CD4-positive, CD25-positive, alpha-beta regulatory T cell (primary cell): ENCODE measurements at places on chromosomes 6 and 20. TPM values are rescaled to one million over a fixed set of nuclear protein-coding genes. Genes with fewer than 3 reads are reported as not detected.
A peak's percentile ranks its signal among the peaks of the same experiment; 100 is the strongest.

TRIM15 gene
- not detected for total RNA-seq

CPXM1 gene
- total RNA-seq: 1.2 TPM

SMIM26 gene
- total RNA-seq: 46.0 TPM

NKX2-4 gene
- total RNA-seq: not detected

PRPF6 gene
- 61.8 TPM for total RNA-seq

TCF15 gene
- total RNA-seq: not detected

ENPP3 gene
- total RNA-seq: 0.32 TPM

DDX43 gene
- 1.4 TPM for total RNA-seq

PRDM13 gene
- not detected for total RNA-seq

- no peak for DNase-seq
- no peaks in the 10 kb centered on the region for H3K4me1 ChIP-seq
- no peaks in the 10 kb centered on the region for H3K36me3 ChIP-seq
- no peak overlapping the region for H3K27ac ChIP-seq
- H3K4me3 ChIP-seq: no peak overlapping the region
Measured at GRCh38 chr6:116447052-116447451, 14.1 kb upstream of the CALHM6 start.

GRCh38 chr6:154848580-154848979, 115.4 kb downstream of the SCAF8 start:
- H3K36me3 ChIP-seq: no peaks in the 10 kb centered on the region
- H3K27me3 ChIP-seq: no peaks in the 10 kb centered on the region
- H3K4me1 ChIP-seq: no peaks in the 10 kb centered on the region
- DNase-seq: no peak

DNA sequence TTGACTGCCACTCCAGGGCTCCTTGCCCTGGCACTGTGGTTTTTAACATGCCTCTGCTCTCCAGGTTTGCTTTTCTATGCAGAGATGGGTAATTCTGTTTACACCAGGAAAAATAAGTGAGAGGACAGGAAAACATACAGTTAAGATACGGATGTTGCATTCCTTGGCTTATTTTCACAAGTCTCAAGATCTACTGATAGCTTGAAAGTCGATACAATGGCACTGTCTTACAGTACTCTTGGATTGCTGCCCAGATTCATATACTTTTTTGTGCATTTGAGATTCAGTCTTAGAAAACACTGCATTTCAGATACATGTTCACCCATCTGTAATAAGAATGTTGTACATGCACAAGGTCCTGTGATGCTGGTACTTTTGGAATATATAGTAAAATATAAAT, 159.6 kb upstream of the FLRT3 start:
- H3K4me1 ChIP-seq: no peaks in the 10 kb centered on the region
- no peak overlapping the region for H3K27ac ChIP-seq
- DNase-seq: no peak

- no peaks in the 10 kb centered on the region for H3K36me3 ChIP-seq
- no peak overlapping the region for H3K27ac ChIP-seq
- no peaks in the 10 kb centered on the region for H3K4me1 ChIP-seq
- no peak overlapping the region for H3K4me3 ChIP-seq
- DNase-seq: no peak
Measured at GRCh38 chr6:79117752-79118151, 39.7 kb upstream of the PHIP start.

DNA sequence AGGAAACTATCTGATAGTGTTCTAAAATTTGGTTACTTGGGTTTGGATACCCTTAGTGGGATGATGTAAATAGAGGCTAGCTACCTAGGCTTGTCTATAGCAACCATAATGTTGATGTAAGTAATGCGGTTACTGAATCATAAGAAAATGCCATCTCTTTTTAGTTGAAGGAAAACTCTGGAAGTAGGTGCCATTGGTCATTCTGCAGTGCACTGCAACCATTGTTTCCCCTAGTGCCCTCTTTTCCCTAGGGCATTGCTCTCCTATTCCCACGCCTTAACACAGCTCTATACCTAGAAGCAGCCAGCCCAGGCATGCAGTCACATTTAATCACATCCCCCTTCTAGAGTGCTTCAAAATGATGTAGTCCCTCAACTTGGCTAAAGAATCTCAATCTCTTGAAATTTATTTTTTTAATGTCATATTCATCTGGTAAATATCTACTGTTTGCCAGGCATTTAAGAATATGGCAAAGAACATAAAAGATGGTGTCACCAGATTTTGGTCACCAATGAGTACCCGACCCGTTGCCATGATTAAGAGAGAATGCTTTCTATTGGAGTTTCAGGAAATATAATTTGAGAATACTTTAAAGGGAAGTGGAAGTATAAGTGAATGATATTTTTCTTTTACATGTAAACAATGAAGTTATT, 10.4 kb downstream of the LOC128125822 start:
- H3K4me3 ChIP-seq: no peak overlapping the region
- no peak overlapping the region for H3K27ac ChIP-seq
- no peaks in the 10 kb centered on the region for H3K27me3 ChIP-seq

DNA sequence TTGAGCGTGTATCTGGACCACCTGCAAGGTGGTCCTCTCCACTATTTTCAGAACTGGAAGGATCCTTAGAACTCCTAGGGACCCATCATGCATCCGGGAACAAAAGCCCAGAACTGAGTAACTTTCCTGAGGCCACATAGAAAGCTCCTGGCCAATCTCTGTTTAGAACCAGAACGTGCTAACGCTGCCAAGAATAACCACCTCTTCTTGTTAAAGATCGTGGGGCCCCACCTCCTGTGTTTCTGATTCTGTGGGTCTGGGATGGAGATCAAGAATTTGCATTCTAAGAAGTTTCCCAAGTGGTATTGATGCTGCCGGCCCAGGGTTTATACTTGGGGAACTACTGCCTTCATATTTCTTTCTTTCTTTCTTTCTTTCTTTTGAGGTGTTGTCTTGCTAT, 13.3 kb downstream of the CD40 start:
- H3K4me3 ChIP-seq: no peak overlapping the region
- H3K4me1 ChIP-seq: no peaks in the 10 kb centered on the region
- no peak for DNase-seq
- H3K36me3 ChIP-seq: no peaks in the 10 kb centered on the region

DNA sequence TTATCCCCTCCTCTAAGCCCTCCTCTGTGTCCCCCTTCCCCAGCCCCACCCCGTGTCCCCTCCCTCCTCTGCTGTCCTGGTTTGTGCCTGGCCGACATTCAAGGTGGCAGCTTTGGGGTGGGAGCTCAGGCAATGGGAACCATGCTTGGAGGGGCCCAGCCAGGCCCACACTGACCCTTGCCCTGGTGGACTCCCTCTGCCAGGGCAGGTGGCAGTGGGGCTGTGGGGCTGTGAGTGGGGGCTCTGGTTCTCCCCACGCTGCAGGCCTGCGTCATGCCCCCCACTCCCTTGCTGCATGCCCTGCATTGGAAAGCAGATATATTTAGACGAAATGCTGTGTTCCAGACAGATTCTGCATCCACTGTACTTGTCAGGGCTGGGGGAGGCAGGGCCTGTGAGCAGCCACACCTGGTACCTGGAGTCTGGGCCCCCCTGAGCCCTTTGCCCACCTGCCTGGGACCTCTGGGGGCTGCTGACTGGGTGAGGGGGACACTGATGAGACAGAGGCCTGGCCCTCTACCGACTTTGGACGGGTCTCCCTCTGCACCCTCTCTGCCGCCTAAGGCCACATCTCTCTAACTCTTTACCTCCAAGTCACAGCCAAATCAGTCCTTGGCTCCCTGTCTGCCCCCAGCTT, 14.2 kb downstream of the DLGAP4 start:
- H3K4me1 ChIP-seq: no peaks in the 10 kb centered on the region
- H3K27me3 ChIP-seq: no peaks in the 10 kb centered on the region
- no peak overlapping the region for H3K27ac ChIP-seq
- DNase-seq: no peak

- no peaks in the 10 kb centered on the region for H3K4me1 ChIP-seq
- no peak overlapping the region for H3K27ac ChIP-seq
- no peaks in the 10 kb centered on the region for H3K36me3 ChIP-seq
- no peak overlapping the region for H3K4me3 ChIP-seq
- H3K27me3 ChIP-seq: no peaks in the 10 kb centered on the region
- DNase-seq: no peak
Measured at GRCh38 chr6:146345598-146345997, 198.0 kb upstream of the RAB32 start.

DNA sequence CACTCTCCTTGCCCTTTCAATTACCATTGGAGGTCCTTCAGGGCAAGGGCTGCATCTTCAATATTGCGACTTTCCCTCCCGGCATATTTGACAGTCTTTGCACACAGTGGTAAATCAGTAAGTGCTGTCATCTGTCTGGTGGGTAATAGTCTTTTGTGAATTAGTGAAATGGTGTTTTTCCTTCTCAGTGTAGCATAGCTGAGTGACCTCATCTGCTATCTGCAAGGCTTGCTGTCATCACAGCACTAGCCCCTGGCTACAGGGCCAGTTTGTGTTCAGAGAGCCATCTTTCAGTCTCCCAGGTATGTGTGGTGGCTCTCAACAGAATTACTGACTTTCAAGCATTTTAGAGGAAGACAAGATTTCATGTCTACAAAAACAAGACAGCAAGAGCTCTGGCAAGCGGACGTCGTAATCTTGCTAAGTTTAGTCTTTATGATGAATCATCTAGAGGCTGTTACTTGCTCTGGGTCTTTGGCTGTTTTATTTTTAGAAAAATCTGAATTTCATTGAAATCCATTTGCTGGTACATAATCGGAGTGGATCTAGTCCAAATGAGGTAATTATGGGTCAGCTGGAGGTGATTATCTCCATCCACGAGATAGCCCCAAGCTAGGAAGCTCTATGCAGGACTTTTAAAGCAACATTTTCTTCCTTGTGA, 528.9 kb downstream of the EPM2A start:
- no peaks in the 10 kb centered on the region for H3K36me3 ChIP-seq
- H3K27ac ChIP-seq: no peak overlapping the region
- H3K27me3 ChIP-seq: no peaks in the 10 kb centered on the region
- no peak overlapping the region for H3K4me3 ChIP-seq

DNA sequence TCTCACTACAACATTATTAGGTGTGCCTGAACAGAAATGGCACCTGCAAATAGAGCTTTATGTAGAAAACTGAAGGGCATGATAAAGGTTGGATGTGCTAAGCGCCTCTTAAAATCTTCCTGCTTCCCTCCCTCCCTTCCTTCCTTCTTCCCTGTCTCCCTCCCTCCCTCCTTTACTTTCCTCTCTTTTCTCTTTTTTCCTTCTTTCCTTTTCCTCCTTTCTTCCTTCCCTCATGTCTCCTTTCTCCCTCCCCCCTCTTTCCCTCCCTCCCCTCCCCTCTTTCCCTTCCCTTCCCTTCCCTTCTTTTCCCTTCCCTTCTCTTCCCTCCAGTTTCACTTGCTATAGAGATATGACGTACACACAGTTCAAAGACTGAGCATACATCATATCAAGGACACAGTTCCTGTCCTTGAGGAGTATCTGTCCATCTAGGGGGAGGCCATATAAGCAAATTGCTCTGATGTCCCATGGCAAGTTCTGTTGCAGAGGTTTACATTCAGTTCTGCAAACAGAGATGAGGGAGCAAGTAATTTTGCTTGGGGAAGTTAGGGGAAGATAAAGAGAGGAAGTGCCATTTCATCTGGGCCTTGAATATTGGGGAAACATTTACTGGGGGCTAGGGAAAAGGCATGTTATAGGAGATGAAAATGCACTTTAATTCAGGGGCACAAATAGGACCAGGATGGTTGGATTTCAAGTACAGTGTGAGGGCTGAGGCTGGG, 79.0 kb upstream of the EEF1E1 start:
- H3K4me1 ChIP-seq: no peaks in the 10 kb centered on the region
- no peak overlapping the region for H3K4me3 ChIP-seq
- DNase-seq: no peak
- no peak overlapping the region for H3K27ac ChIP-seq
- no peaks in the 10 kb centered on the region for H3K27me3 ChIP-seq
- no peaks in the 10 kb centered on the region for H3K36me3 ChIP-seq

GRCh38 chr6:40937491-40937890, 101.5 kb downstream of the UNC5CL start:
- no peak for DNase-seq
- H3K4me3 ChIP-seq: no peak overlapping the region
- H3K36me3 ChIP-seq: no peaks in the 10 kb centered on the region
- H3K27ac ChIP-seq: no peak overlapping the region
- H3K4me1 ChIP-seq: no peaks in the 10 kb centered on the region

DNA sequence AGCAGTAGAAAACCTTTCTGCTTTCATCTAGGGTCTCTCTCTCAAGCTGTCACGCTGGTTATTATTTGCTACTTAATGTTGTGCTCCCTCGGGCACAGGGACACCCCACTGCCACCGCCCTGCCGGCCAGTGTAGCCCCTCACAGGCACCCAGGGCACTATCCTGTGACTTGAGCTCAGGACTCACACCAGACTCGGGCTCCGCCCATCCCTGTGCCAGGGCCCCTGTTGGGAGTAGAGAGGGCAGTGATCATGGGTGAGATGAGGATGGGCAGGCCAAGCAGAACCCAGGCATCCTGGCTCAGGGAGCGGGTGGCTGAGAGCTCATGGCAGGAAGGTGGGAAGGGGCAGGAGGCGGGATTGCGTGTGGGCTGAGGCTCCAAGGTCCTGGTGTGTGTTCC, 371.9 kb downstream of the ZFAND3 start:
- no peak for DNase-seq
- H3K4me3 ChIP-seq: no peak overlapping the region
- peaks cover 12% of the 10 kb centered on the region for H3K36me3 ChIP-seq
- no peak overlapping the region for H3K27ac ChIP-seq
- no peaks in the 10 kb centered on the region for H3K4me1 ChIP-seq

DNA sequence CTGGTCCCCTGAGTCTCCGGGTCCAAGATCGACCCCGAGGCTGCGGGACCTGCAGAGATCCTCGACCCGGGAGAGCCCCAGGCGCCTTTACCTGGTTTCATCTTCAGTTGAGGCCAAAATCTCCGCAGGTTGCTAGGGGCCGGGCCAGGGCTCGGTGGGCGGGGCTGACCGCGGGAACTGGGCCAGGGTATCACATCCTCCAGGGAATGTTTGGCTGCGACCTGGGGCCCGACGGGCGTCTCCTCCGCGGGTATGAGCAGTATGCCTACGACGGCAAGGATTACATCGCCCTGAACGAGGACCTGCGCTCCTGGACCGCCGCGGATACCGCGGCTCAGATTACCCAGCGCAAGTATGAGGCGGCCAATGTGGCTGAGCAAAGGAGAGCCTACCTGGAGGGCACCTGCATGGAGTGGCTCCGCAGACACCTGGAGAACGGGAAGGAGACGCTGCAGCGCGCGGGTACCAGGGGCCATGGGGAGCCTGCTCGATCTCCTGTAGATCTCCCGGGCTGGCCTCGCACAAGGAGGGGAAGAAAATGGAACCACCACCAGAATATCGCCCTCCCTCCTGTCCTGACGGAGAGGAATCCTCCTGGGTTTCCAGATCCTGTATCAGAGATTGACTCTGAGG, 53.8 kb upstream of the POLR1H start:
- no peak overlapping the region for H3K4me3 ChIP-seq
- H3K4me1 ChIP-seq: peaks cover 18% of the 10 kb centered on the region
- H3K27ac ChIP-seq: no peak overlapping the region
- peak; percentile 4 for DNase-seq
- peaks cover 11% of the 10 kb centered on the region for H3K27me3 ChIP-seq

DNA sequence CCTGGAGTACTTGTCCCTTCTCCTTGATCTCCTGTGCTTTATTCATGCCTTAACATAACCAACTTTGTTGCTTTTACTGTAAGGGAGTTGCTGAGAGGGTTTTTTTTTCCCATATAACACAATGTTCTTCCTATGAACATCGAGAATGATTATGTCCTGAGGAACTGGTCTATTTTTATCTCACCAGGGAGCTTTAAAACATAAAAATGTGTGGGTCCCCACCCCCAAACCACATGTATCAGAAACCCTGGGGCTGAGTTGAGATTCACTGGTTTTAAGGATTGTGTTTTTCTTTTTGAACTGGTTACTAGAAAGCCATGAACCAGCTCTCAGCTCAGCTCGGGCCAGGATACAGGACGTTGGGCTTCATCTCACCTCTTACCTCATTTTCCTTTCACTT, 118.5 kb upstream of the JAG1 start:
- no peaks in the 10 kb centered on the region for H3K27me3 ChIP-seq
- H3K36me3 ChIP-seq: no peaks in the 10 kb centered on the region
